Peyer's patch (tissue), 4 donors: ENCODE measurements at places on chromosomes 6 and 20. TPM values are rescaled to one million over a fixed set of nuclear protein-coding genes. Genes with fewer than 3 reads are reported as not detected.

The ZNF311 gene
- 1.2 TPM for total RNA-seq

The DACT2 gene
- 2.7 TPM for total RNA-seq

The FARS2 gene
- total RNA-seq: 42.1 TPM

The RBBP9 gene
- 14.9 TPM for total RNA-seq

The OR2B3 gene
- total RNA-seq: not detected
